ENCODE measurements at places on chromosomes 7 and 10.

DNA sequence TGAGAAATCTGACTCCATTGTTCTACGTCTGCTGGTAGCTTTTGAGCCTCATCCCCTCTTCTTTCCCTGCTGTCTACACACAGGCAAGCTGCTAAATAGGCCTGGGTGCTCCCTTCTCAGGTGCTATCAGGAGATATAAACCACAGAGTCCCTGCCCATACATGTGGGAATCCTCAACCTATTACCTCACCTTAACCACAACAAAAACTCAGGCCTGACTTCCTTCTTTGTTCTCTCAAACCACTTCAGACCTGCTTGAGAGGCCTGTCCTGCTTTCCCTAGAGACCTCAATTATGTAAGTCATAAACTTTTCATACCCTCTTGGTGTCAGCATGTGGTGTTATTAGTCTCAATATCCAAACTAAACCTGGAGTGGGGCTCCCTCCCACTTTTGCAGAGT lies 75.0 kb upstream of the MAGI2 start:
- no peak overlapping the region for H3K27ac ChIP-seq
- H3K4me3 ChIP-seq, result no peak overlapping the region
- H3K27me3 ChIP-seq, result no peaks in the 10 kb centered on the region
- no peaks in the 10 kb centered on the region for H3K36me3 ChIP-seq

DNA sequence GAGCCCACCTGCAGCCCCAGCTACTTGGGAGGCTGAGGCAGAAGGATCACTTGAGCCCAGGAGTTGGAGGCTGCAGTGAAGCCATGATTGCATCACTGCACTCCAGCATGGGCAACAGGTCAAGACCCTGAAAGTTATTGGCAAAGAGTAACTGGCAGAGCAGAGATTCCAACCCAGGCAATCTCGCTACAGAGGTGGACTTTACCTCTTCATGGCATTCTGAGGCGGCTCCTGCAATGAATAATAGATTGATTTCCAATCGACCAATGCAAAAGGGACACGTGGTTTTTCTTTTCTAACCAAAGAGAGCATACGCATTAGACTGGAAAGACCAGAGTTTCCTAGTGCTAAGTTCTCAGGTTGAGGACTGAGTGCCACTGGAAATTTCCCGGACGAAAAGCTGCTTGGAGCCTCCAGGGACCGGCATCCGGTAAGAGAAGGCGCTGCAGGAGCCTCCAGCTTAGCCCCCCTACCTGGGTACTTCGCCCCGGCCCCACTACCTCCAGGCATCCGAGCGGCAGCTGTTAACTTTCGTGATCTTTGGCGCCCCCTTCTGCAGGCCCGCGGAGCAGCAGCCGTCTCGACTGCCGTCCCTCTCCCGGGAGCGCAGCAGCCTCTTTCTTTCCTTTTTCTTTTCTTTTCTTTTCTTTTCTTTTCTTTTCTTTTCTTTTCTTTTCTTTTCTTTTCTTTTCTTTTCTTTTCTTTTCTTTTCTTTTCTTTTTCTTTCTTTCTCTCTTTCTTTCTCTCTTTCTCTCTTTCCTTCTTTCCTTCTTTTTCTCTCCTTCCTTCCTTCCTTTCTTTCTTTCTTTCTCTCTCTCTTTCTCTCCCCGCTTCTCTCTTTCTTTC lies 4.1 kb downstream of the MBLAC1 start:
- H3K36me3 ChIP-seq, result no peaks in the 10 kb centered on the region
- peaks cover 14% of the 10 kb centered on the region for H3K4me1 ChIP-seq
- H3K27ac ChIP-seq, result no peak overlapping the region
- H3K4me3 ChIP-seq, result peak overlapping the region; percentile 37
- no peaks in the 10 kb centered on the region for H3K27me3 ChIP-seq

DNA sequence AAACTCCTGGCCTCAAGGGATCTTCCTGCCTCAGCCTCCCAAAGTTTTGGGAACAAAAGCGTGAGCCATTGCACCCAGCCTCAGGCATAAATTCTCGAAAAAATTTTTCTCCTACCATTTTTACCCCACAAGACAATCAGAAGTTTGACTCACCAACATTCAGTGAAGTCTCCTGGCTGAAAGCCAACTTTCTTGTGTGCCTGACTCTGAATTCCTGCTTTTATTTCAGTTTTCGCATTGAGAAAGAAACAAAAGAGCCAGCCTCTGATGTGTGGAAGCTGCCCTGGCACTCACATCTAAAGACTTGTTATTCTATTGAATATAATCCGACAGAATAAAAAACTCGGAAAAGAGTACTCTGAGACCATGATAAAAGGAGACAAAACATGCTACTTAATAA lies 402.9 kb downstream of the MAGI2 start:
- no peaks in the 10 kb centered on the region for H3K27me3 ChIP-seq
- H3K4me1 ChIP-seq, result no peaks in the 10 kb centered on the region
- DNase-seq, result no peak
- no peaks in the 10 kb centered on the region for H3K36me3 ChIP-seq

DNA sequence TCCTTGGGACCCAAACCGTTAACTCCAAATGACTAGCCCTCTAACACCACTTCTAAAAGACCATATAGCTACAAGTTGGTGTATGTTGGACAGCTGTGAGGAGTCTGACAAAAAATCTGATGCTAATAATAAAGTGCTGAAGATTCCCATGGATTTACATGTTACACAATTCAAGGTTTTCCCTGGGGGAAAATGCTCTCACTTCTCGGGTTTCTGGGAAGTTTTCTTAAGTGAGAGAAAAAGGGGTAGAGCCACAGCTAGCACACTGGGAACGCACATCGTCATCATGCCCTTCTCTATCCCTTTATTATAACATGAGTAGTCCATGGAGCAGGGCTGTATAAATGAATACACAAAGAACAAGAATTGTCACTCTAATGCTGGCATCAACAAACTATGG lies 162.1 kb downstream of the CHCHD3 start:
- DNase-seq, result no peak
- no peaks in the 10 kb centered on the region for H3K27me3 ChIP-seq
- H3K4me1 ChIP-seq, result no peaks in the 10 kb centered on the region
- peaks cover 2% of the 10 kb centered on the region for H3K36me3 ChIP-seq
- no peak overlapping the region for H3K4me3 ChIP-seq
- H3K27ac ChIP-seq, result no peak overlapping the region

DNA sequence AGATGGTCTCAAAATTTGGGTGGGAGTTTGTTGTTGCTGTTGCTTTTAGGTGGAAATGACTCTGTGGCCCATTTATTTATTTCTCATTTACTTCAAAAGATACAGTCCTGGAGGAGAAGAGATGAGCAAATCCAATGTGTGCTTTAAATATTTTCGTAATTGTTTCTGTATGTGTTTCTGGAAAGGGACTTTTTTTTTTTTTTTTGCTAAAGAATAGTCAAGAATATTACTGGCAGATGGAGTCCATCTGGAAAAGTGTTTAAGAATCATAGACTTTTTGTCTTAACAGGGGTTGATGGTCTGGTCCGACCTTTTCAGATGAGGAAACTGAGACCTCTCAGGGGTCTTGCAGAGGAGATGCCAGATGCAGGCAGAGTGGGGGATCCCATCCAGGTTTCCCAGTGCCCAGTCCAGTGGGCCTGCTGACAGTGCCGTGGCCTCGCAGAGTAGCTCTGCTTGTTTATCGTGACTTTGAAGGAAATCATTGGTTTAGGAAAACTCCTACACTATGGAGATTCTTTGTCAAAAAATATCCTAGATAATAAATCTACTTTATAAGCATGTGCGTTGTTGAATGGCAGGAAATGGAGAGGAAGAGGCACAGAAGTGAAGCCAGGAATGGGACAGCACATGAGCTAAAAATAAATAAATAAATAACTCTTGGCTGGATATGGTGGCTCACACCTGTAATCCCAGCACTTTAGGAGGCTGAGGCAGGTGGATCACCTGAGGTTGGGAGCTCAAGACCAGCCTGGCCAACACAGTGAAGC lies 164.3 kb upstream of the SVIL start:
- DNase-seq, result no peak
- H3K27me3 ChIP-seq, result peaks cover 3% of the 10 kb centered on the region
- no peaks in the 10 kb centered on the region for H3K36me3 ChIP-seq
- peaks cover 9% of the 10 kb centered on the region for H3K4me1 ChIP-seq
- no peak overlapping the region for H3K27ac ChIP-seq

DNA sequence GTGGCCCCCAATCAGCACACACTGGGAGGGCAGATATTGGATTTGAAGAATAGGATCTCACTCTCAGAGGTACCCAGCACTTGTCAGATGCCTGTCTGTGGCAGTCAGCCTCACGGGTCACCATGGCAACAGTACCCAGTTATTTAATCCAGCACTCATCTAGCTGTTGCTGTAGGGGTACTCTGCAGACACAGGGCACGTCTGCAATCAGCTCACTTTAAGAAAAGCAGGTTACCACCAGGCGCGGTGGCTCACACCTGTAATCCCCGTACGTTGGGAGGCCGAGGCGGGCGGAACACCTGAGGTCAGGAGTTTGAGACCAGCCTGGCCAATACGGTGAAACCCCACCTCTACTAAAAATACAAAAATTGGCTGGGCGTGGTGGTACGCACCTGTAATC lies 11.9 kb downstream of the SFXN4 start:
- no peaks in the 10 kb centered on the region for H3K4me1 ChIP-seq
- DNase-seq, result no peak
- H3K27me3 ChIP-seq, result no peaks in the 10 kb centered on the region
- H3K4me3 ChIP-seq, result no peak overlapping the region
- H3K27ac ChIP-seq, result no peak overlapping the region

GRCh38 chr7:69622960-69623359 lies 24.7 kb downstream of the AUTS2 start:
- H3K27me3 ChIP-seq, result no peaks in the 10 kb centered on the region
- no peaks in the 10 kb centered on the region for H3K36me3 ChIP-seq
- H3K27ac ChIP-seq, result no peak overlapping the region

GRCh38 chr10:31121757-31122577 lies 90.3 kb upstream of the ZNF438 start:
- peaks cover 46% of the 10 kb centered on the region for H3K4me1 ChIP-seq
- H3K4me3 ChIP-seq, result no peak overlapping the region
- H3K36me3 ChIP-seq, result peaks cover 7% of the 10 kb centered on the region
- peak overlapping the region; percentile 10 for H3K27ac ChIP-seq

GRCh38 chr7:30201161-30201666 lies 66.4 kb downstream of the MTURN start:
- no peak overlapping the region for H3K27ac ChIP-seq
- no peak for DNase-seq
- no peaks in the 10 kb centered on the region for H3K36me3 ChIP-seq

DNA sequence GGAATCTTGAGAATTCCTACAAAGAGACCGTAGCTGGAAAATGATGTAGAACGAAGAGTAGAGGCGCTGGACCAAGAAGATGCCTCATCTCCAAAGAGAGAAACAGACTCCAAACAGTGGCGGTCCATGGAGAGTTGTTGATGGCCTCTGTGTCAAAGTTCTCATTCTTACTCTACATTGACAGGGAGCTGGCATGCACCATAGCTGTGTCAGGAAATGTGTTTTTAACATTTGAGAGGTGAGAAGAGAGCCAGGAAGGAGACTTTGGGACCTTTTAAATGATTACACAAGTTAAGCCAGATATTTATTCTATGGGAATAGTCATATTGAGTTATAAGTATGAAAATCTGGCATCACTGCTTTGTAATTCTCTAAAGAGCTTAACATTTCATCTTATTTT lies 61.5 kb upstream of the FERD3L start:
- H3K4me1 ChIP-seq, result no peaks in the 10 kb centered on the region
- H3K27me3 ChIP-seq, result no peaks in the 10 kb centered on the region
- no peak overlapping the region for H3K4me3 ChIP-seq
- H3K36me3 ChIP-seq, result no peaks in the 10 kb centered on the region

- peak overlapping the region; percentile 98 for H3K4me3 ChIP-seq
- no peak for DNase-seq
- peaks cover 61% of the 10 kb centered on the region for H3K36me3 ChIP-seq
These were observed 1.9 kb downstream of the GSTK1 start for GRCh38 chr7:143265017-143265693.

- H3K36me3 ChIP-seq, result no peaks in the 10 kb centered on the region
- H3K4me1 ChIP-seq, result no peaks in the 10 kb centered on the region
- H3K27ac ChIP-seq, result no peak overlapping the region
- H3K4me3 ChIP-seq, result no peak overlapping the region
These were observed 16.8 kb upstream of the ZNF467 start for GRCh38 chr7:149790146-149790548.

DNA sequence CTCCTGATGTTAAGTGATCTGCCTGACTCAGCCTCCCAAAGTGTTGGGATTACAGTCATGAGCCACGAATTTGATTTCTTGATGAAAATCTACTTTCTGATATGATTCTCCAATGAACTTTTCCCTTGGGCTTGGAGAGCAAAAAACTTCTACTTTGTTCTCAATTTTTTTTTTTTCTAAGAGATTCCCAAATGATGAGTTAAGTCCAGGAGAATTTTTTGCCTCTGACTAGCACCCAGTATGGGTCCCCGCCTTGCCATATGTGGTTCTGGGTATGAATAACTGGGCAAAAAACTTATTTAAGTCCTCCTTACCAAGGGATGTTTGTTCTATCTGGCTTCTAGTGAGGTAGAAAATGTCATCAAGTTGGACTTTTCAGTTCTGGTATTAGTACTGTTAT lies 147.9 kb upstream of the LYZL1 start:
- H3K27ac ChIP-seq, result no peak overlapping the region
- H3K4me3 ChIP-seq, result no peak overlapping the region
- H3K4me1 ChIP-seq, result no peaks in the 10 kb centered on the region
- H3K27me3 ChIP-seq, result peaks cover 17% of the 10 kb centered on the region
- no peaks in the 10 kb centered on the region for H3K36me3 ChIP-seq

GRCh38 chr7:44633254-44634186 lies 27.1 kb downstream of the OGDH start:
- peak overlapping the region; percentile 64 for H3K4me3 ChIP-seq
- H3K27ac ChIP-seq, result peak overlapping the region; percentile 87
- peaks cover 84% of the 10 kb centered on the region for H3K4me1 ChIP-seq
- no peaks in the 10 kb centered on the region for H3K27me3 ChIP-seq
- H3K36me3 ChIP-seq, result peaks cover 48% of the 10 kb centered on the region

GRCh38 chr7:86534641-86535040 lies 109.1 kb upstream of the GRM3 start:
- no peaks in the 10 kb centered on the region for H3K27me3 ChIP-seq
- no peaks in the 10 kb centered on the region for H3K4me1 ChIP-seq
- DNase-seq, result no peak
- no peak overlapping the region for H3K27ac ChIP-seq

GRCh38 chr10:109928475-109928891 lies 5.2 kb upstream of the XPNPEP1 start:
- H3K4me3 ChIP-seq, result no peak overlapping the region
- peaks cover 21% of the 10 kb centered on the region for H3K4me1 ChIP-seq
- peaks cover 19% of the 10 kb centered on the region for H3K27me3 ChIP-seq
- H3K27ac ChIP-seq, result no peak overlapping the region

DNA sequence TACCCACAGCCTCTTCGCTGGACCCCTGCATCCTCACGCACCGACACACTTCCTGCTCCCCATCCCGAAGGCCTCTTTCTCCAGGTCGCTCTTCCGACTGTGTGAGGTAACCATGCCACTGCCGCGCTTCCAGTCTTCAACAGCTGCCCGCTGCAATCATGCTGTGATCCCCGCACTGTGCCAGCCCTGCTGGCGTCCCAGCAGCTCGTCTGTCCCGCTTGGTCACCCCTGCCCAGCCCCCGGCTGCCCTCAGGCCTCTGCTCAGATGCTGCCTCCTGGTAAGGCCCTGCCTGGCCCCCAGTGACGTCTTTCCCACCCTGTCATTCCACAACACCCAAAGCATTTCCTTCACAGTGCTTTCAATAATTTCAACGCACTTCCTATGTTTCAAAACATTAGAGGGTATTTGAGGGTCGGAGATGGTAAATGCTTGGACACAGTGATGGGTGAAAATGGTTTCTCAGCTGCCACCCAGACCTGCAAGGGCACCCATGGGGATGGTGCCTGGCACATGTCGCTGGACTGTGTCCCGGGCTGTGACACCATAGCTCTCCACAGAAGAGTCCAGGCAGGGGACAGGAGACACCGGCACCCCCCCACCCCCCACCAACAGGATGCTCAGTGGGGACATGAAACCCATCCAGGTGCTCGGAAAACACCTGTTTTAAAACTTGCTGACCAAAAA lies 125.2 kb downstream of the MAD1L1 start:
- no peak for DNase-seq
- H3K27ac ChIP-seq, result no peak overlapping the region
- H3K4me3 ChIP-seq, result no peak overlapping the region
- peaks cover 1% of the 10 kb centered on the region for H3K27me3 ChIP-seq
- peaks cover 4% of the 10 kb centered on the region for H3K36me3 ChIP-seq

Measured in activated T-helper 1 cell treated with anti-CD3 and anti-CD28 coated beads, Interleukin-12 subunit alpha, Interleukin-12 subunit beta, Interleukin-2, Interleukin-4 antibody, amounts not matched to agents 30 ng/mL and 10 ng/mL and 1 ng/mL, durations not matched to agents 14 hours and 24 hours and 36 hours (primary cell).